ENCODE measurements at places on chromosomes 1 and 21. TPM values are rescaled to one million over a fixed set of nuclear protein-coding genes. Genes with fewer than 3 reads are reported as not detected.

UAP1 gene
- total RNA-seq: 185 TPM

ADAM30 gene
- not detected for total RNA-seq

SPATA17 gene
- not detected for total RNA-seq

TNN gene
- not detected for total RNA-seq

E2F2 gene
- 3.9 TPM for total RNA-seq

SV2A gene
- 0.66 TPM for total RNA-seq

ETS2 gene
- 76.2 TPM for total RNA-seq

PLA2G2A gene
- total RNA-seq: not detected

FCGR2B gene
- total RNA-seq: not detected

LCE1E gene
- not detected for total RNA-seq

PLPPR4 gene
- total RNA-seq: under 0.01 TPM

KRTAP22-2 gene
- total RNA-seq: not detected

CLCN6 gene
- 15.4 TPM for total RNA-seq

ST6GALNAC3 gene
- total RNA-seq: 39.0 TPM

OR2T11 gene
- total RNA-seq: not detected

TSPAN1 gene
- 0.80 TPM for total RNA-seq

RNU1-3 gene
- total RNA-seq: under 0.01 TPM

ERG gene
- total RNA-seq: 143 TPM

STMN1 gene
- total RNA-seq: 235 TPM

LEMD1 gene
- total RNA-seq: not detected

SZRD1 gene
- total RNA-seq: 98.1 TPM

TNFRSF4 gene
- 0.57 TPM for total RNA-seq

HENMT1 gene
- 1.9 TPM for total RNA-seq

C4BPA gene
- not detected for total RNA-seq

RAB42 gene
- 1.4 TPM for total RNA-seq

RAB25 gene
- total RNA-seq: not detected

S100A11 gene
- 145 TPM for total RNA-seq

IGSF3 gene
- 0.27 TPM for total RNA-seq

CR1 gene
- not detected for total RNA-seq

CFAP74 gene
- not detected for total RNA-seq

MAN1C1 gene
- 1.1 TPM for total RNA-seq

Data from thoracic aorta endothelial cell (primary cell).